ENCODE measurements at places on chromosomes 13 and 19. TPM values are rescaled to one million over a fixed set of nuclear protein-coding genes. Genes with fewer than 3 reads are reported as not detected.

DNA sequence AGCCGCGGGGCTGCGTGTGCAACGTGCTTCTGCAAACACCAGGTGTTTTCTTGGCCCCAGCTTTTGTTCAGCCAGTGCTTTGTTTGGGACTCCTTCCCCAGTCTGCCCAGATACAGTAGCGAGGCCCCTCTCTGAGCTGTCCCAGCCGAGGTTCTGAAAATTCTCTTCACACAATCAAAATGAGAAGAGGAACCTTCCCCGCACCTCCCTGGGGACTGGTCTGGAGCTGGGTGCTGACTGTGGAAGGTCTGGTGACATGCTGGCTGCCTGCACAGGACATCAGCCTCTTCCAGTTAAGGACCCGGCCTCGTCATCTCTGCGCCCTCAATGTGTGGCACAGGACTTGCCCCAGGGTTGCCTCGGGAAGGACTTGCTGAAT is 4.2 kb downstream of the ATP4A start:
- DNase-seq = no peak

DNA sequence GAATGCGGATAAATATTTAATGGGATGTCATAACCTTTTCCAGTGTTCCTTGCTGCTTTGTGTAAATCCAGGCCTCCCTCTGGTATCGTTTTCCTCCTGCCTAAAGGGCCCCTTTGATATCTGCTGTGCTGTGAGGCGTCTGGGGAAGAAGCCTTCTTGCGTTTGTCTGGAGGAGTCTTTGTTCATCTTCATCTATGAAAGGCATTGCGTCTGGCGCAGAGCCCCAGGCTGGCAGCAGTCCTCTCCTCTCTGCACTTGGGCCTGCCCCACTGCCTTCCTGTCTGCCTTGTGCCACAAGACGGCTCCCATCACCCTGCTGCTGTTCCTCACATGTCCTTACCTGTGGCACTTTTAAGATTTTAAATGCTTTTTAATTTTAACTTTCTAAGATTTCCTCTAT is 9.8 kb downstream of the PROZ start:
- DNase-seq = no peak

DNA sequence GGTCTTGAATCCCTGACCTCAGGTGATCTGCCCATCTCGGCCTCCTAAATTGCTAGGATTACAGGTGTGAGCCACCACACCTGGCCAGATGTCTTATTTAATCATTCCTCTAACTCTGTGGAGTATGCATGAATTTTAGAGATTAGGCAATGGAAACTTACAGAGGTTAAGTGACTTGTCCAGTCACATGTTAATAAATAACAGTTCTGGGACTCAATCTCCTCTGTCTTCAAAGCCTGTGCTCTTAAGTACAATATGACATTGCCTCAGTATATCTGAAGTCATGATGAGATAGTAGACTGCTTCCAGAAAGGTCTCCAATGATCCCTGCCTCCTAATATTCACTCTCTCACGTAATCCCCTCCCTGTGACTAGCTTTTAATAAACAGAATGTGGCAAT is 72.9 kb upstream of the TDRD3 start:
- DNase-seq = no peak

GRCh38 chr19:56880592-56881190 is 40.2 kb upstream of the PEG3 start:
- DNase-seq = no peak

DNA sequence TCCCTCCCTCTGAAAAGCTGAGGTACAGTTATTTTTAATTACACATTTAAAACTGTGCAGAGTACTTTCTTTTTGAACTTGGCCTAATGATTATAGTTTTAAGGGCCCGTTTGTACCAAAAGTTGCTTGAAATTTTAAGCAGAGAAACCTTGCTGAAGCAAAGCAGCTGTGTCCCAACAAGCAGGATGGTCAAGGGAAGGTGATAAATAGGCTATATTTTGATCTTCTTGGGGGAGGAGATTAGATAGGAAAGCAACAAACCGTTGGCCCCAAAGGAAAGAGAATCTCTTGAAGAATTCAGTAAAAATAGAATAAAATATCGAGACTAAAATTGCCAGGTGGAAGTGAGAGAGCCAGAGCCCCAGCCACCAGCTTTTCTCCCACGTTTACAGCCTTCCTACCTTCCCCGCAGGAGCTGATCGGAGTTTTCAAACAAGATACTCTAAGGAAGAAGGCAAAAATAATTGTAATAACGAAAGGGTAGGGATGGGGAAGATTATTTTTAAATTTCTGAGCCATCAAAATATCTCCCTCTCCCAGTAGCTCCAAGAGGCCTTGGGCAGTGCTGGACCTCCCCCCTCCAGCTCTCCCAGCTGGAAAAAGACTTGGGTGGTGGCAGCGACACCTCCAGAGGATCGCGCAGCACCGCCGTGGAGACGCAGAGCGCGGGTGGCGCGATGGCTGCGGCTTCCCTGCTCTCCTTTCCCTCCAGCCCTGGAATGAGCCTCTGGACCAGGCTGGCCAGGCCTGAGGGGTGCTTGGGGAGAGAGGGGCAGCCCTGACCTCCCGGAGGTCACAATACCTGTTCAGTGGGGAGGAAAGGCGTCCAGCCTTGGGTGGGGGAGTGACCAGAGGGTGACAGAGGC is 5.8 kb downstream of the ZIC2 start:
- DNase-seq = no peak

DNA sequence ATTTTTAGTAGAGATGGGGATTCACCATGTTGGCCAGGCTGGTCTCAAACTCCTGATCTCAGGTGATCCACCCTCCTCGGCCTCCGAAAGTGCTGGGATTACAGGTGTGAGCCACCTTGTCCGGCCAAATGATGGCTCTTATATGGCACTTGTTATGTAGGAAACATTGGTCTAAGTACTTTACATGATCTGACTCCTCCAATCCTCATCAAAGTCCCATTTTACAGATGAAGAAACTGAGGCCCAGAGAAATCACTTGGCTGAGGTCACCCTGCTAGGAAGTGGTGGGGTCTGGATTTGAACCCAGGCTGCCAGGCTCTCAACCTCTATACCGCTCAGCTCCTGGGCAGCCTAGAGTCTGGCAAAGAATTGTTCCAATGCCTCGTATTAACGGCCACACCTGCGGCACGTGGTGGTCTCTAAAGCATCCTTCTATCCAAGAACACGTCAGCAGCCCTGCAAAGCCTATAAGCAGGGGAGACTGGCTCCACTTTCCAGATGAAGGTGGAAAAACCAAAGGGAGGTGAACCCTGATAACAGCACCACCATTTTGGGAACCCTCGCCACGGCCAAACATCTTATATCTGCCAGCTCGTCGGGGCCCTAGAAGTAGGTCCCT is 18.1 kb downstream of the SHANK1 start:
- DNase-seq = no peak

The FFAR3 gene
- not detected for total RNA-seq

The VMAC gene
- total RNA-seq = 2.1 TPM

The PEG3 gene
- total RNA-seq = 0.34 TPM

The ZNF442 gene
- total RNA-seq = not detected
